Stimulated activated CD4-positive, alpha-beta T cell treated with anti-CD3 and anti-CD28 coated beads, TNF-alpha, amount 100 ng/mL, for 4 hours (primary cell): ENCODE measurements at places on chromosomes 11 and 22.

GRCh38 chr22:39463931-39464390 is 7.1 kb downstream of the MGAT3 start:
- no peak for DNase-seq

- no peak for DNase-seq
Measured at GRCh38 chr11:7638710-7639642, 34.3 kb downstream of the CYB5R2 start.

GRCh38 chr11:65362320-65362931 is 7.9 kb downstream of the TIGD3 start:
- DNase-seq = no peak

DNA sequence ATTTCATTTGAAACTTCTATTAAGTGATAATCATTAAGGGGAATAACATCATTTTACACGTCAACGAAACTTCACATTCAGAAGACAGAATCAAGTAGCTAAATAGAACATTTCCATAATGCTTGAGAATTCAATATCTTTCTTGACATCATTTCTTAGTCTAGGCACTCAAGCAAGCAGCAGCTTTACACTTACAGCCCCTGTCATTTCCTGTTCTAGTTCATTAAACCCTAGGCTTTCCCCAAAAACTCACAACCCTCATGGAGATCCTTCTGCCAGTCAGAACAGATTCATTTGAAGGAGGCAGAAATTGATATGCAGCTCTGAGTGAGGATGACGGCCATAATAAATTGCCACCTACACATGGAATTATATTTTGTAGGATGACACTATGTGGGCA is 5.3 kb upstream of the HORMAD2 start:
- no peak for DNase-seq

- no peak for DNase-seq
Measured at GRCh38 chr11:127506647-127507046, 506.1 kb upstream of the KIRREL3 start.

DNA sequence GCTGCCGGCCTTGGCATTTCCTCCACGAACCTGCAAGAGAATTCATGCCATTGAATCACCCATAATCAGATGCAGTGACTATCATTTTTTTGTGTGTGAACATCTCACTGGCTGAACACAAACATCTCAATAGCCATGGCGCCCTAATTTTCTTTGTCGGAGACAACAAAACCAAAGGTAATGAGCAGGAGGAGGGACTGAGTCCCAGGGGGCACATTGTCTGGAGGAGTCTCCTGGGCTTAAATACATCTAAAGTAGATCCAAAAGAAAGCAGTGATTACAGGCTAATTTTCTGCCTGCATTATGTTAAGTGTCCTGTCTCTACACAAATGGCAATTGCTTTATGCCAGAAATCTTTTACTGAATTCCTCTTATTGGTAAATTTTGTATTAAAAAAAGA is 113.5 kb downstream of the NTM start:
- no peak for DNase-seq

DNA sequence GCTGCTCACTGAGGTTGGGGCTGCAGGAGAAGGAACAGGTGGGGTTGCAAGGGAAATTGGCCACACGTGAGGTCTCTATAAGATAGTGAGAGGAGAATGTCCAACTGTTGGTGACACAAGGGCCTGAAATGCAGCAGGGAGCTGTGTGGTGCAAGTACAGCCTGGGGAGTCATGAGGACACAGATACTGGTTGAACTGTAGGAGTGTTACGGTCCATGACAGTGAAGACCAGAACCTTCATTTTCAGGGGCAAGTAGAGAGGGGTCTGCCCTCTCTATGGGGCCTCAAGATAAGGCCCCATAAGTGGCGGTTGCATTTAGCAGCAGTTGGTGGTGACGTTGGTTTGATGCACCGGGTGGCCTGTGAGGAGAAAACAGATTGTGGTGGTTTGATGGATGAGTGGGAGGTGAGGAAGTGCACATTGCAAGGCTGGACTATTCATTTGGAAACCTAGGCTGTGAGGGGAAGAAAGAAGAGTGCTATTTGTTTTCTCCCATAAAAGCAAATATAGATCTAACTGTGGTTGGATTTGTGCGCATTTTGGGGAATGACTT is 39.4 kb downstream of the MICAL2 start:
- DNase-seq = no peak

GRCh38 chr11:89205378-89205777 is 27.7 kb downstream of the TYR start:
- no peak for DNase-seq

DNA sequence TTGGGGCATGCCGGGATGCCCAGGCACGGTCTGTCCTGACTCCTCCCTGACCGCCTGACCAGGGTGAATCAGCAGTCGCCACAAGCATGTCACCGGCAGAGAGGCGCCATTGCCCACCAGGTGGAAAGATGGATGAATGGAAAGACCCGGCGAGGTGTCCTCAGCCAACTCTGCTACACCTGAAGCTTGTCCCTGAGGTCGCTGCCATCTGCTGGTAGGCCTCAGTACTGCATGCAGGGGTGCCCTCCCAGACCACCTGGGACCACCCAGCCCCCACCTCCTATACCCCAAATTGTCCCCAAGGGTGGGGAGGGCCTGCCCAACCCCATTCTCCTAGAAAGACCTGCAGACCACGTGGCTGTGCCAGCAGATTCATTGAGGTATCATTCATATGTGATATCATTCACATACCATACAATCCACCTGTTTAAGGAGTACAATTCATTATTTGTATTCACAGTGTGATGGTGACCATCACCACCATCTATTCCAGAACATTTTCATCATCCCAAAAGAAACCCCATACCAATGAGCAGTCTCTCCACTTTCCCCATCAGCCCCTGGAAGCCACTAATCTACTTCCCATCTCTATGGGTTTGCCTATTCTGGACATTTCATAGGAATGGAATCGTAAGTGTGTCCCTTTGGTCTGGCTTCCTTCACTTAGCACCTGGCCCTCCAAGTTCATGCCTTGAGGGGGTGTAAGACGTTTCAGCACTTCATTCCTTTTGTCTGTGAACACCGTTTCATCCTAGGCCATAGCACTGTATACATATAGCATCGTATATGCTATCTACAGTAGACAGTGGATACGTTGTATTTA is 17.5 kb downstream of the FGF3 start:
- DNase-seq = no peak

- DNase-seq = no peak
Measured at GRCh38 chr11:121564948-121565684, 112.3 kb upstream of the SORL1-AS1 start.

GRCh38 chr22:20991252-20992055 is 9.4 kb downstream of the LZTR1 start:
- DNase-seq = no peak
